SK-N-SH (cell line): ENCODE measurements at places on chromosomes 4 and X.

DNA sequence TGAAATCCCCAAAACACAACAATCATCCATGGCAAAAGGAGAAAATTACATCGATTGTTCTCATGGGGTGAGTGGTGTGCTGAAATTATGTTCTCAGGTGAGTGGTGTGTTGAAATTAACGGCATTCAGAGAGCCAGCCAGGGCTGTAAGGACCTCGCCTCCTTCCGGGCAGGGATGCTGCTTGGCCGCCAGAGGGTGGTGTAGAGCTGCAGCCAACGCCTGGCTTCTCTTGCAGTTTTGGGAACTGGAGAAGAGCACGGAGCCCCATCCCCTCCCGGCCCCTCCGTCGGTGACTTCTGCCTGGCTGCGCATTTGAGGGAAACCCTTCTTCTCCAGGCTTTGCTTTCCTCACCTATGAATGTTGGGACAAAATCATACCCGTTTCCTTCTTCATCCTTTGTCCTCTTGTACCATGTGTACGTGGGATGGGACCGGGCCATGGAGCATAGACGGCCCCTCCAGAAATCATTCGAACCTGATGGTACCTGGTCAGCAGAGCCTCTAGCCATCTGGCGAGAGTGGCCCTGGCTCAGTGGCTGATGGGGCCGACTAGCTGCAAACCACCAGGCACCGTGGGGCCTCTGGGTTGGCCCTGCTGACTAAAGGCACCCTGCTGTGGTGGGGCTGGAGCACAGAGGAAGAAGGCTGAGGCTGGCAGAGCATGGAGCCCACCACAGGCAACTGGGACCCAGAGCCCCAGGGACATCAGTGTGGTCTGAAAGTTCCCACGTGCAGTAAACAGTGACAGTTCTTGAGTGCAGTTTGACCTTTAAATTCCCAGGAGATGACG is 28.4 kb downstream of the TRMT44 start:
- peak; percentile 89 for DNase-seq

DNA sequence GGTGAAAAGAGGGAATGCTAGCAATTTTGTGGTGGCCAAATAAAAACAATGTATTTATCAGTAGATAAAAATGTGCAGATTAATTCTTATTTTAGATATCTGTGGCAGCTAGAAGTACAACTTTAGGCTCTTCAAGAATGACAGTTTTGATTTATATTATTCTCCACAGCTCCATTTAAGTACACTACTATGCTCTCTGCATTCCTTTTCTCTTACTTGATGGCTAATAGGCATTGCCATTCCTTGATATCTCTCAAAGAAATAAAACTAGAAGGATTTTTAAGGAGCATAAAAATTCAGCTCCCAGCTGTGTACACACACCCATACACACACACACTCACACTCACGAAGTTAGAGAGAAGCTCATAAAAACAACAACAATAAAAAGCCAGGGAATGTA is 59.4 kb upstream of the H2AZ1 start:
- no peak for DNase-seq

- DNase-seq = no peak
Measured at GRCh38 chr4:175034007-175034406, 115.8 kb downstream of the ADAM29 start.

DNA sequence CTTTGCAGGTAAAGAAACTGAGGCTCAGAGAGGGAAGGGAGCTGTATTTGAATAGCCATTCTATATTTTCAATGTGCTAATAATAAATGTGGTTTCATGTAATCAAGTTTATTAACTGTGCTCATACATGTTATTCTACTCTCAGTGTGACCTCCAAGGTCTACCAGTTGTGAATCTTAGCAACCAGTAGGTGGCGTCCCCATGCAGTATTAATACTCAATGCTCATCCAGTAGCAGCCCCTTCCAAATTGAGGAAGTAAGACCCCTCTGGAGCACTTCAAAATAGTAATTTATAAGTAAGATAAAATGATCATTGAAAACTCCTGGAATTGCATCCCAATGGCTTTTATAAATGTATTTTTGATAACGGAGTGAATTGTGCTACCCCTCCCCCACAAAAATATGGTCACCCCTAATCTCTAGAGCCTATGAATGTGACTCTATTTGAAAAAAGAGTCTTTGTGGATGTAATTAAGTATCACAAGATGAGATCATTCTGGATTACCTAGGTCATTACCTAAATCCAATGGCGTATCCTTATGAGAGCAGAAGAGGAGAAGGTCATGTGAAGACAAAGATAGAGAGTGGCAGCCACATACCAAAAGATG is 20.4 kb upstream of the SEPSECS start:
- DNase-seq = peak; percentile 20

DNA sequence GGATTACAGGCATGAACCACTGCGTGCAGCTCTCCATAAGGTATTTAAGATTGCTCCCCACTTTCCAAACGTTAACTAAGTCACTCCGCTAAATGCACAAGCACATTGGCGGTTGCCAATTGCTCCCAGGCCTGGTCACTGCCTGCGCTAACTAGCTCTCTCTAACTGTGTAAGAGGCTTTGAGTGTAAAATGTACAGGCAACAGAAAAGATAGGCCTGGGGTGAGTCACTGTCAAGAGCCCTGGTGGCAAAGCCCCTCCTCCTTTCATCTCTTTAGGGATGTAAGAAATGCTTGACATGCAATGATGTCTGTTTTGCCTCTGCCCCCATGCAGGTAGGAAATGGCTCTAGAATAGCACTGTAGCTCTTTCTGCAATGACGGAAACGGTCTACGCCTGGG is 329.7 kb upstream of the GATB start:
- peak; percentile 22 for DNase-seq

DNA sequence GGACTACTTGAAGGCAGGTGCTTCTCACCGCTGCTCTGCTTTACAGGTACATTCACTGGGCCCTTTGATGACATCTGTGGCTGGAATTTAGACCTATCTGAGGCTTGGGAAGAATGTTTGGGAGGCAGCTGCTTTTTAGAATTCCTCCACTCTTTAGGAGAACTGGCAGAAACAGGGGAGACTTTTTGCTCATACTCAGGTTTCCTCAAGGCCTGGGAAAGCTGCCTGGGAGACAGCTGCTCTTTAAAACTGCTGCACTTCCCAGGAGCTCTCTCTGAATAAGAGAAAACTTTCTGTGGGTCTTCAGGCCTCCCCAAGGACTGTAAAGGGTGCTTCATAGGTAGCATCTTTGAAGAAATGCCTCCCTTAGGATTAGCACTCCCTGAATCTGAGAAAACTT is 14.3 kb downstream of the CT47C1 start:
- DNase-seq = no peak

GRCh38 chrX:26952213-26952612 is 510.9 kb downstream of the PPP4R3C start:
- no peak for DNase-seq
